Breast epithelium (tissue), 4 donors: ENCODE measurements at places on chromosomes 3 and 15. TPM values are rescaled to one million over a fixed set of nuclear protein-coding genes. Genes with fewer than 3 reads are reported as not detected.

SMARCC1 gene
- 27.4 TPM for total RNA-seq

GOLGA8S gene
- under 0.01 TPM for total RNA-seq

FBXW12 gene
- not detected for total RNA-seq

MESP1 gene
- 6.2 TPM for total RNA-seq

GABRR3 gene
- total RNA-seq, result not detected

SMCO1 gene
- not detected for total RNA-seq
